ENCODE measurements at places on chromosomes 11 and 22. TPM values are rescaled to one million over a fixed set of nuclear protein-coding genes. Genes with fewer than 3 reads are reported as not detected.

DNA sequence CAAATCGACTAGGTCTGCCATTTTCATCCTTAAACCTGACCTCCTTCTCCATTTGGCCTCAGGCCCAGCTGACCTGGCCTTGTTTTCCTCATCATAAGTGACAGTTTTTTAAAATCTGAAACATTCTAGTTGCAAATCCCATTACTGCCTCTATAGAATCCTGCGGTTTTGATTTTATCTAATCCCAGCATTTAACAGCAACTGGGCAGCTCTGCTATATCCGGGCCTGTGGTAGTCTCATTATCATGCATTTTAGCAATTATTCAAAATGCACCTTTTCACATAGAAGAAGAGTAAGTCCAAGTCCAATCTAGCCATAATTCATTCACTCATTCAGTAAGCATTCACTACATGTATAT, 28.6 kb upstream of the BIRC3 start:
- no peak for DNase-seq
- H3K36me3 ChIP-seq: no peaks in the 10 kb centered on the region
- H3K4me1 ChIP-seq: peaks cover 12% of the 10 kb centered on the region
- no peak overlapping the region for H3K27ac ChIP-seq
- H3K4me3 ChIP-seq: no peak overlapping the region

- H3K36me3 ChIP-seq: no peaks in the 10 kb centered on the region
- no peak overlapping the region for H3K4me3 ChIP-seq
- DNase-seq: no peak
These were observed 4.7 kb downstream of the C11orf21 start for GRCh38 chr11:2296913-2297622.

- H3K4me3 ChIP-seq: no peak overlapping the region
- DNase-seq: peak; percentile 9
- no peaks in the 10 kb centered on the region for H3K4me1 ChIP-seq
These were observed 242.7 kb downstream of the LARGE1 start for GRCh38 chr22:33677536-33677935.

- no peak overlapping the region for H3K27ac ChIP-seq
- DNase-seq: no peak
- no peaks in the 10 kb centered on the region for H3K4me1 ChIP-seq
These were observed 6.3 kb downstream of the OR52K2 start for GRCh38 chr11:4455419-4455818.

- peaks cover 35% of the 10 kb centered on the region for H3K4me1 ChIP-seq
- peak overlapping the region; percentile 89 for H3K4me3 ChIP-seq
- peak overlapping the region; percentile 99 for H3K27ac ChIP-seq
- H3K36me3 ChIP-seq: no peaks in the 10 kb centered on the region
- H3K27me3 ChIP-seq: no peaks in the 10 kb centered on the region
These were observed 2.8 kb downstream of the PARVB start for GRCh38 chr22:44026630-44027511.

DNA sequence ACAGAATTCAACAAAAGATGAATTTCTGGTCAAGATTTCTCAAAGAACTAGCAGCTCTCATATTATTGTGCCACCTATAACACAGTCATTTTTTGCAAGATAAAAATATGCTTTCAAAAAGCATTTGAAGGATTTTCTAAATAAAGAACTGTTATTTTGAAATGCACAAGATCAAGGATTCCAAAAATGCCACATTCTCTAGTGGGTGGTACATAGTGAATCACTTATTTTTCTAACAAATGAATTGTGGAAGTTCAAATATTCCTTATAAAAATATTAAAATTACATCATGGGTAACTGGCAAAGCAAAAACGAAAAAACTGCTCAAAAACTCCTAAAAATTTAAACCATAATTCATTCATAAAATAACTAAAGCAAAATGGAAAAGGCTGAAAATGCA, 2.1 kb downstream of the RNF141 start:
- H3K4me1 ChIP-seq: peaks cover 21% of the 10 kb centered on the region
- H3K4me3 ChIP-seq: peak overlapping the region; percentile 18
- H3K27ac ChIP-seq: 0 out of 2 replicates have a peak overlapping the region, but pooled peaks have one; percentile 0
- DNase-seq: peak; percentile 25

The GALNT18 gene
- total RNA-seq: 5.6 TPM

The SCGB2A2 gene
- not detected for total RNA-seq

DNA sequence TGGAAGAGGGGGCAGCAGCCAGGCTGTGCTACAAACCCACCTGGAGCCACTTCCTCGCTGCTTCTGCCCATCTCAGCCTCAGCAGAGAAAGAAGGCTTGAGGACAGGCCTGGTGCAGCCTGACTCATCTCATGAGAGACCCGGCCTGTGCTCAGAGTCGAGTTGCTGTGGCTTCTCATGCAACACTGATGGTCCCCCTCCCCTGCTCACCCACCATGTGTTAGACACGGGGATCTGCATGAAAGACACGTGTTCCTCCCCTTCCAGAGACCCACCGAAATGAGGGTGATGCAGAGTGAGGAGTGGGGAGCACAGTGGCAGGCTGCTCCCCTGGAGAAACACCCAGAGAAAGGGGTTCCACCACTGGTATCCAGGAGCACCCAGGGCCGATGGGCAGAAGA, 15.0 kb downstream of the RTN4R start:
- H3K4me3 ChIP-seq: no peak overlapping the region
- H3K4me1 ChIP-seq: no peaks in the 10 kb centered on the region
- DNase-seq: no peak
- peaks cover 6% of the 10 kb centered on the region for H3K27me3 ChIP-seq

GRCh38 chr11:123180574-123180973, 14.5 kb downstream of the CLMP start:
- H3K4me1 ChIP-seq: peaks cover 94% of the 10 kb centered on the region
- H3K4me3 ChIP-seq: no peak overlapping the region
- H3K36me3 ChIP-seq: peaks cover 29% of the 10 kb centered on the region
- no peaks in the 10 kb centered on the region for H3K27me3 ChIP-seq
- DNase-seq: peak; percentile 71
- peak overlapping the region; percentile 93 for H3K27ac ChIP-seq

The PLAAT5 gene
- total RNA-seq: not detected

GRCh38 chr11:121650351-121651256, 197.8 kb upstream of the SORL1-AS1 start:
- no peak for DNase-seq
- no peaks in the 10 kb centered on the region for H3K36me3 ChIP-seq
- H3K4me1 ChIP-seq: peaks cover 20% of the 10 kb centered on the region
- no peak overlapping the region for H3K4me3 ChIP-seq
- H3K27me3 ChIP-seq: no peaks in the 10 kb centered on the region

DNA sequence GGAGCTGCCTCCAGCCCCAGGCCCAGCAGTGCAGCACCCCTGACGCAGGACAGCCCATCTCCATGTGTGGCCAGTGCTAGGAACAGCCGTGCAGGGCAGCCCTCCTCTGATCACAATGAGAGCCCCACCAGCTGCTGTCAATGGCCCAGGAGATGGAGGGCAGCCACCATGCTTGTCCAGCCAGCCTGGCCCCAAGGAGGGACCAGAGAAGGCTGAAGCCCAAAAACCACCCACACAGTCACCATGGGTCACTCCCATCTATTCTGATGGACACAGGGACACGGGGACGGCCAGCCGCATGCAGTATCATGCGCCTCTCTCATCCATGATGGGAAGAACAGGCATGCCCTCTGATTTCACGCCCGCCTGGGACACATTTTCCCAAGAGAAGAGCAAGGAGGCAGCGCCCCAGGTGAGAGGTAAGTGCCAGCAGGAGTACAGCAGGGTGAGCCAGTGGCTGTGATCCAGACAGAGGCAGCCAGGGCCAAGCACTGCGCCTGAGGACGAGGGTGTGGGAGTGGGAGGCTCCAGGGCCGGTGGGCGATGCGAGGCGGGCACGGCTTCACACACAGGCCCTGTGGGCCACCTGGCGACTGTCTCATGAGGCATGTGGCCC, 33.6 kb upstream of the GNB1L start:
- no peaks in the 10 kb centered on the region for H3K27me3 ChIP-seq
- no peak overlapping the region for H3K27ac ChIP-seq
- peaks cover 39% of the 10 kb centered on the region for H3K4me1 ChIP-seq
- H3K36me3 ChIP-seq: no peaks in the 10 kb centered on the region
- no peak for DNase-seq
- no peak overlapping the region for H3K4me3 ChIP-seq

- H3K27me3 ChIP-seq: 0 out of 2 replicates have a peak, but pooled peaks cover 13% of the 10 kb centered on the region
- no peak overlapping the region for H3K27ac ChIP-seq
- no peak overlapping the region for H3K4me3 ChIP-seq
- no peaks in the 10 kb centered on the region for H3K36me3 ChIP-seq
- H3K4me1 ChIP-seq: no peaks in the 10 kb centered on the region
- no peak for DNase-seq
These were observed 153.9 kb downstream of the CHST1 start for GRCh38 chr11:45511566-45511965.

DNA sequence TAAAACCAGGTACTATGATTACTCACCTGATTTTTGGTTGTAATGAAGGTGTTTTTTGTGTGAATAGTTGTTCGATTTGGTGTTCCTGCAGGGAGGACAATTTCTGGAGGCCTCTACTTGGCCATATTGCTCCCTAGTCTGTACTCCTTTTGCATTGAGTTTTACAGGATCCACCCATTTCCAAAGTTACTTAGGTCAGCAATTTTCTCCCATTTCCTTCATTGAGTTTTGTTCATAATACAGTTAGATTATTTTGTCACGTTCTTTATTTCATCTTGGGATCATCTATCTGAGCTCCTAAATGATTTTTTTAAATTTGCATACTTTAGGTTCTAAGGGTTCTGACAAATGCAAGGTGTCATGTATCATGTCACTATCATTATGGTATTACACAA, 20.1 kb upstream of the AQP11 start:
- no peaks in the 10 kb centered on the region for H3K36me3 ChIP-seq
- no peak for DNase-seq
- H3K27ac ChIP-seq: no peak overlapping the region
- no peaks in the 10 kb centered on the region for H3K27me3 ChIP-seq
- H3K4me1 ChIP-seq: peaks cover 4% of the 10 kb centered on the region
- no peak overlapping the region for H3K4me3 ChIP-seq
